ENCODE measurements at places on chromosomes 2 and 18. TPM values are rescaled to one million over a fixed set of nuclear protein-coding genes. Genes with fewer than 3 reads are reported as not detected.
A peak's percentile ranks its signal among the peaks of the same experiment; 100 is the strongest.

DNA sequence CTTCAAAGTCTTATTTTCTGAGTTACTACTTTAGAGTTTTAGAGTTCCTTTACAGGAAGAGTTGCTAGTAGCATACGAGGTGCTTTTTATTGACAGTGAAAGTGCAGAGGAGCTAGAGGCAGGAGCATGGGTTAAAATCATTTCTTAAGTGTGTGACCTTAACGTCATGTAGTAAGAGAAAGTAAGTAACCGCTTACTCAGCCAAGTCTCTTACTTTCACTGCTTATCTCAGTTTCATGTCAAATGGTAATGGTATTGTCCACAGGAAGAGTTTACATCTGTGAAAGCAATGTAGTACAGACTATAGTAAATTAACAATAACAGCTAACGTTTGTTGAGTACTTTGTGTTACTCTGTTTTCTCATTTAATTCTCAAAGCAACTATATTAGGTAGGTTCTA lies 12.6 kb downstream of the NDUFAF7 start:
- H3K4me3 ChIP-seq: no peak overlapping the region
- H3K27ac ChIP-seq: no peak overlapping the region
- H3K4me1 ChIP-seq: peaks cover 2% of the 10 kb centered on the region
- no peak for DNase-seq

AMER3 gene
- not detected for total RNA-seq

DNAH6 gene
- total RNA-seq: 1.5 TPM

- H3K27ac ChIP-seq: no peak overlapping the region
- no peaks in the 10 kb centered on the region for H3K36me3 ChIP-seq
- no peak overlapping the region for H3K4me3 ChIP-seq
- H3K27me3 ChIP-seq: no peaks in the 10 kb centered on the region
Observed at GRCh38 chr18:7011142-7011541, 106.5 kb downstream of the LAMA1 start.

GRCh38 chr2:199261936-199262335 lies 195.8 kb downstream of the SATB2 start:
- H3K4me1 ChIP-seq: no peaks in the 10 kb centered on the region
- H3K27me3 ChIP-seq: peaks cover 7% of the 10 kb centered on the region
- H3K27ac ChIP-seq: no peak overlapping the region
- no peak for DNase-seq
- H3K4me3 ChIP-seq: no peak overlapping the region

GRCh38 chr2:64203131-64203857 lies 59.1 kb upstream of the PELI1 start:
- peak overlapping the region; percentile 70 for H3K4me3 ChIP-seq
- peak overlapping the region; percentile 46 for H3K27ac ChIP-seq
- DNase-seq: no peak
- no peaks in the 10 kb centered on the region for H3K27me3 ChIP-seq
- peaks cover 59% of the 10 kb centered on the region for H3K4me1 ChIP-seq
- no peaks in the 10 kb centered on the region for H3K36me3 ChIP-seq

INHA gene
- not detected for total RNA-seq

DNA sequence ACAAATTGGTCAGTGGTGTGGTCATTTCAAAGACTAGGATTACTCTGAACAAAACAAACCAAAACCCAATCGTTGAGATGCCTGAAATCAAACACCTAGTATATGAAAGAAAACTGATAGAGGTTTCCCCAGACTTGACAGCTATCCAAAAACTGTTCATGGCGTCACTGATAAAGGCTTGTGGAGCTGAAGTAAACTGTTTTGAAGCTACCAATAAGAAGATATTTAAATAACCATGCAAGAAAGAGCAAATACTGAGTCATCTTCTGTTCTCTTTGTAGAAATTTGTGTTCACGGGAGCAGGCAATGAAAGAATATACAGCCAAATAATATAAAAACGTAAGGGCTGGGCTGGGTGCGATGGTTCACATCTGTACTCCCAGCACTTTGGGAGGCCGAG lies 7.5 kb upstream of the COLEC11 start:
- no peak overlapping the region for H3K4me3 ChIP-seq
- H3K27me3 ChIP-seq: no peaks in the 10 kb centered on the region
- no peak for DNase-seq
- H3K4me1 ChIP-seq: no peaks in the 10 kb centered on the region
- H3K27ac ChIP-seq: no peak overlapping the region
- H3K36me3 ChIP-seq: no peaks in the 10 kb centered on the region

ALKAL2 gene
- not detected for total RNA-seq

PARD3B gene
- 3.8 TPM for total RNA-seq

- no peak overlapping the region for H3K4me3 ChIP-seq
- DNase-seq: no peak
- H3K27me3 ChIP-seq: no peaks in the 10 kb centered on the region
- no peak overlapping the region for H3K27ac ChIP-seq
- H3K36me3 ChIP-seq: no peaks in the 10 kb centered on the region
- no peaks in the 10 kb centered on the region for H3K4me1 ChIP-seq
Observed at GRCh38 chr2:186968277-186968676, 119.3 kb upstream of the ZSWIM2 start.

GRCh38 chr2:85823951-85824350 lies 64.8 kb downstream of the ST3GAL5 start:
- H3K27ac ChIP-seq: no peak overlapping the region
- no peak overlapping the region for H3K4me3 ChIP-seq
- DNase-seq: no peak
- no peaks in the 10 kb centered on the region for H3K27me3 ChIP-seq
- H3K36me3 ChIP-seq: no peaks in the 10 kb centered on the region

GRCh38 chr2:221429741-221430491 lies 142.2 kb downstream of the EPHA4 start:
- H3K36me3 ChIP-seq: no peaks in the 10 kb centered on the region
- no peak overlapping the region for H3K27ac ChIP-seq
- H3K4me3 ChIP-seq: no peak overlapping the region
- H3K27me3 ChIP-seq: no peaks in the 10 kb centered on the region
- no peaks in the 10 kb centered on the region for H3K4me1 ChIP-seq

DNA sequence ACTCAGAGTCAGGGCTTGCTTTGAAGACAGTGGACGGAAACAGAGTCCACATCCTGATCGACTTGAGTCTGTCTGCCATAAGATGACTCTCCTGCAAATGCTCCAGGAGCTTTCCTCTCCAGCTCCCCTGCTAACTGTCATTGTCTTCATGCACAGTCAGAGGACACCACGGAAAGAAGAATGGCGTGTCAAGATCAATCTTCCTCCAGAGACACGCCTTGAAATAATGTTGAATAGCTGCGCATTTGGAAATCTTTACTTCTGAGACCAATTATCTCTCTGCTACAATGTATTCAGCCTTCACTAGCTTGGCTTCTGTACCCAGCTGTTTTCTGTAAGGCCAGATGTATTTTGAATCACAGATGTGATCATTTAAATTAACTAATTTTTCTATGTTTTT lies 457.2 kb downstream of the CDH2 start:
- H3K4me1 ChIP-seq: no peaks in the 10 kb centered on the region
- no peaks in the 10 kb centered on the region for H3K36me3 ChIP-seq
- no peak overlapping the region for H3K4me3 ChIP-seq
- no peak overlapping the region for H3K27ac ChIP-seq

SERPINB4 gene
- total RNA-seq: not detected

BOLL gene
- not detected for total RNA-seq

LIPT1 gene
- total RNA-seq: 26.2 TPM

DNA sequence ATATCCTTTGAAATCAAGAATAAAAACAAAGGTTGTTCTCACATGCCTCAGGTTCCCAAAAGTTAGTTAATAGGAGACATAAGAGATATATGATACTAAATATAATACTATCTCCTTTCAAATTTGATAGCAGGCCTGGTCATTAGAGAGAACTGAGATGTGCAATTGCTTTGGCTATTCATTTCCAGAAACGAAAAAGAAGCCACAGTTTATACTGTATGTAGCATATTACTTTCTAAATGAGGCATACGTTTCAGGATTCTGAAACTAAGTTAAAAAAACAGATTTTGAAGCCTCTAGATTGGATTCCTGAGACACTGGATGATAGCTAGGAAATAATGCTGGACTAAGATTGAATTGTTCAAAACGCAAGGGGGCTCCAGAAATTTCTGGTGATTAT lies 7.1 kb downstream of the PPP1R1C start:
- H3K27ac ChIP-seq: no peak overlapping the region
- no peaks in the 10 kb centered on the region for H3K36me3 ChIP-seq
- H3K4me3 ChIP-seq: no peak overlapping the region

OXER1 gene
- total RNA-seq: 0.22 TPM

TRPM8 gene
- not detected for total RNA-seq

- H3K36me3 ChIP-seq: no peaks in the 10 kb centered on the region
- no peak overlapping the region for H3K4me3 ChIP-seq
- DNase-seq: no peak
- H3K4me1 ChIP-seq: no peaks in the 10 kb centered on the region
Observed at GRCh38 chr2:58553937-58554336, 312.8 kb upstream of the FANCL start.

DNA sequence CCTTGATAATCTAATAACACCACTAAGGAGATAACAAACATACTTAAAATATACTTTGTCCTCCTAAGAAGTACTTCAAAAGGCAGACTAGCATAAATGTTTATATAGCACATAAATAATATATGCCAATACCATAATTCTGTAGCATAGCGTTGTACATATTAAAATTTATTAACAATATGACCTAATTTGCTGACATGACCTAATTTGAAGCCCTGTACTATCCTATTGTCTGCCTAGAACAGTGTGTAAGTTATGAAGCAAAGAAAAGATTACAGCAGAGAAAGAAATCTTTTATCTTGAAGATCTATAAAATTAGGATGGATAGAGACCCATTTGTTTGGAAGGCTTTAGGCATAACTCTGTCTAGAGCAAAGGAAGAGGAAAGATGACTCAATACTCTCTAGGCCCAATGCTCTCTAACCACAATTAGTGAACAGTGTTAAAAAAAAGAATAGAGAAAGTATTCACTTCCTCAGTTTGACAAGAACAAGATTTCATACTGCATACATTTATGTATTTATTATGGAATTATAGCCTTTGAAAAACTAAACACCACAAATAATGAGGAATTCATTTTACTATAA lies 231.3 kb downstream of the ZRANB3 start:
- H3K36me3 ChIP-seq: peaks cover 44% of the 10 kb centered on the region
- no peak overlapping the region for H3K4me3 ChIP-seq

ZNF236 gene
- 25.6 TPM for total RNA-seq

GRCh38 chr18:3104190-3105054 lies 91.5 kb upstream of the LPIN2 start:
- DNase-seq: no peak
- H3K4me3 ChIP-seq: no peak overlapping the region
- peaks cover under 1% of the 10 kb centered on the region for H3K4me1 ChIP-seq
- no peaks in the 10 kb centered on the region for H3K27me3 ChIP-seq

GRCh38 chr2:174681099-174682006 lies 82.9 kb downstream of the CHRNA1 start:
- H3K4me3 ChIP-seq: peak overlapping the region; percentile 77
- no peak for DNase-seq
- H3K4me1 ChIP-seq: peaks cover 58% of the 10 kb centered on the region
- no peaks in the 10 kb centered on the region for H3K36me3 ChIP-seq
- peak overlapping the region; percentile 95 for H3K27ac ChIP-seq

GRCh38 chr2:38185012-38185491 lies 109.1 kb upstream of the CYP1B1 start:
- peaks cover 22% of the 10 kb centered on the region for H3K27me3 ChIP-seq
- no peak for DNase-seq
- no peak overlapping the region for H3K27ac ChIP-seq
- no peak overlapping the region for H3K4me3 ChIP-seq
- peaks cover 1% of the 10 kb centered on the region for H3K4me1 ChIP-seq

- H3K27me3 ChIP-seq: peaks cover 2% of the 10 kb centered on the region
- H3K27ac ChIP-seq: no peak overlapping the region
- DNase-seq: no peak
- no peaks in the 10 kb centered on the region for H3K4me1 ChIP-seq
- peaks cover 4% of the 10 kb centered on the region for H3K36me3 ChIP-seq
Observed at GRCh38 chr2:191435141-191435540, 189.9 kb downstream of the MYO1B start.

- peaks cover 33% of the 10 kb centered on the region for H3K27me3 ChIP-seq
- no peak overlapping the region for H3K4me3 ChIP-seq
- H3K27ac ChIP-seq: no peak overlapping the region
- H3K36me3 ChIP-seq: no peaks in the 10 kb centered on the region
- H3K4me1 ChIP-seq: no peaks in the 10 kb centered on the region
- no peak for DNase-seq
Observed at GRCh38 chr18:48500517-48500916, 38.3 kb upstream of the CTIF start.

DNA sequence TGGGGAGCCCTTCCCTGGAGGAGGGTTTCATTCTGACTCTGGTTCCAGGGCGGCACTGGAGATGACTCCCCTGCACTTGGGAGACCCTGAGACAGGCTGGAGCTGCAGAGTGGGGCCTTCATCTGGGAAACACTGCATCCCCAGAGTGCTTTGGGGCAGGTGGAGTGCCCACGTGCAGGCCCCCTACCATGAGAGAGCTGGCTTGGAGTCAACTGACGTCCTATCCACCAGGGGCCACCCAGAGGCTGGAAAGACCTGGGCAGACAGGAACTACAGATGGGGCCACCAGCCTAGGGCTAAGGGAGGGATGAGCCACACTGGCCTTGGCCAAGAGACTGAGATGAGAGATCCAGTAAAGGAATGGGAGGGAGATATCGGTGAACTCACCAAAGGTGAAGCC lies 153.8 kb downstream of the ASB1 start:
- H3K27me3 ChIP-seq: peaks cover 7% of the 10 kb centered on the region
- H3K4me3 ChIP-seq: no peak overlapping the region
- H3K36me3 ChIP-seq: no peaks in the 10 kb centered on the region
- H3K27ac ChIP-seq: no peak overlapping the region
- no peaks in the 10 kb centered on the region for H3K4me1 ChIP-seq

DNA sequence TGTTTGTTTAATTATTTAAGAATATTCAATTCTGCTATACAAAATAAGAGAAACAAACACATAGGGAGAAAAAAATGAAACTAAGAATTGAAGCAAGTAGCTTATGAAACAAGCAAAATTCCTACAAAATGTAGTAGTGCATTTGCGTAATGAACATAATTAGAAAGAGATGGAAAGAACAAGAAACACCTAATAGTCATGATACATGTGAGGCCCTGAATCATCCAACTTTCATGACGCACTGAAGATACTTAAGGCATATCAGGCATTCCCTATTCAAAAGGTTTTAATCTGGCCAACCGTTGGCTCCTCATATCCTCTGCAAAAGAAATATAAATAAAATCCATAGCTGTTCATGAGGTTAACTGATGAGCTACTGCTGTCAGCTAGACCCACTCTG lies 14.5 kb upstream of the NAB1 start:
- no peaks in the 10 kb centered on the region for H3K27me3 ChIP-seq
- no peak overlapping the region for H3K27ac ChIP-seq
- no peak for DNase-seq
- no peak overlapping the region for H3K4me3 ChIP-seq
- H3K4me1 ChIP-seq: peaks cover 6% of the 10 kb centered on the region
- no peaks in the 10 kb centered on the region for H3K36me3 ChIP-seq

Data from naive thymus-derived CD8-positive, alpha-beta T cell (primary cell).